ENCODE measurements at places on chromosomes 7 and 10. TPM values are rescaled to one million over a fixed set of nuclear protein-coding genes. Genes with fewer than 3 reads are reported as not detected.

DNA sequence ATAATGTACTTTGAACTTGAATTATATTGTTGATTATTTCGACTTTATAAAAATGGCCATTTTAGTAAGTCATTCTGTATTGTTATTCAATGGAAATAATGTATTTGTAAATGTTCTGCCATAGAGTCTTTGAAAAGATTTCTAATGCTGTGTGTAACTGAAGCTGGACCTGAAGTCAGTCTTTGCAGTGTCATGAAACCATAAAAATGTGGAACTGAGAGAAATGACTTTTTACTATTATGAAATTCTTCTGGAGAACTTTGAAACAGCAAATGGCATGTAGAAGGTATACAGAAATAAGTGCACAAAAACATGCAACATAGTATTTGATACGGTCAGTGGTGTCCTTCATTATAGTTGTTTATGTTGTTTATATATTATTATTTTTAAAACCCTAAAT lies 59.7 kb upstream of the ADRA2A start:
- no peak for DNase-seq

Gene CISD1
- 93.6 TPM for total RNA-seq

DNA sequence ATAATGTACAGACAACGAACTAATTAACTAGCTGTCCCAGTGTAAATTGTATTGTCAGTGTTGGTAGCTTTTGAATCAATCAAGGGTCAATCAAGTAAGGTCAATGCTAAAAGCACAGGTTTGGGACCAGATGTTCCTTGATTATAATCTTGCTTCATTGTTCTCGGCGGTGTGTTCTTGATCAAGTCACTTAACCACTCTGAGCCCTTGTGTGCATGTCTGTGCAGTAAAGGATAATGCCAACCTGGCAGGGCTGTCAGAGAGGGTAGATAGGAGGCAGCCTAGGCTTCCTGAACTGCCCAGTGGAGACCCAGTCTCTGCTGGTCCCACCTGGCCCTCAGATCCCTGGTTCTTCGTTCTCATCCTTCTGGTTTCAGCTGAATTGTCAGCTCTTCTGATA lies 221.0 kb downstream of the EMX2 start:
- no peak for DNase-seq

- peak; percentile 46 for DNase-seq
Observed at GRCh38 chr10:126102636-126103035, 206.3 kb downstream of the FANK1 start.

Gene KAZALD1
- 2.2 TPM for total RNA-seq

Gene GRM3
- total RNA-seq: not detected

GRCh38 chr10:72364239-72364777 lies 9.6 kb upstream of the DNAJB12 start:
- DNase-seq: peak; percentile 91

DNA sequence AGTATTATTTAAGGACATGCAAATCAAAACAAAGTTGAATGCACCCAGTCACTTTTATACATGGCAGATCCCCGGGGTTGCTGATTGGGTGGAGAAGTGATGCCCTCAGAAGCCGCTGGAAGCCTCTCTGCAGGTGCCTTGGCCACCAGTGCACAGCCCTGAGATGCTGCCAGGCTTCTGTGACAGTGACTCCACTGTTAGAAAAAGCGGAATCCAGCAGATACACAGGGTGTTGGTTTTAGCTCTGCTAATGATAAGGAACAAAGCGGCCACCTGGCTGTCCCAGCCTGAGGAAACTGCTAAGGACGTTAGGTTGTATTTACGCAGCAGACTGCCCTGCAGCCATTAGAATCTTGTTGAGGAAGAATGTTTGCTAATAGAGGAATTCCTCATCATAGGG lies 47.5 kb downstream of the JAKMIP3 start:
- DNase-seq: no peak
